ENCODE measurements at places on chromosomes 2 and 18.

DNA sequence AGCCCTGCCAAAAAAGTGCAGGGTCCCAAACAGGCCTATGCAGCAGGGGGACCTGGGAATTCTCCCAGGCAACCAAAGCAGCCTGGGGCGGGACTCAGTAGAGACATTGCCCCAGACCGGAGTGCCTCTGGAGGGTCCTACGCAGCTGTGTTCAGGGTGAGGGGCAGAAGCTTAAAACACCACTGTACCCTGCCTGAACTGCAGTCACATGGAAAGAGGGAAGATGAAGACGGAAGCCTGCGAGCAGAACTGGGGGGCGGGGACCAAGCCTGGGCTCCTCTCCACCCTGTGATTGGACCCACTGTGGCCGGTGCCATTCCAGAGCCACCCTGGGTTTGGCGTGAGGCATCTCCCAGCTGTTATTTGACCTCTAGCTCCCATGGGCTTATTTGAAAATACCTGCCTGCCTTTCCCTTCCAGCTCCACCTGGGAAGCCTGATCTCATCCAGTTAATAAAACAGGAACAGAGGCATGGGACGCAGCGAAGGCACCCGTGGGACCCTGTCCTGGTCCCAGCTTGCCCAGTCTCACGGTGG, 183.1 kb downstream of the SMAD2 start:
- DNase-seq, result no peak

GRCh38 chr2:85457043-85457442, 38.5 kb downstream of the SH2D6 start:
- no peak for DNase-seq

DNA sequence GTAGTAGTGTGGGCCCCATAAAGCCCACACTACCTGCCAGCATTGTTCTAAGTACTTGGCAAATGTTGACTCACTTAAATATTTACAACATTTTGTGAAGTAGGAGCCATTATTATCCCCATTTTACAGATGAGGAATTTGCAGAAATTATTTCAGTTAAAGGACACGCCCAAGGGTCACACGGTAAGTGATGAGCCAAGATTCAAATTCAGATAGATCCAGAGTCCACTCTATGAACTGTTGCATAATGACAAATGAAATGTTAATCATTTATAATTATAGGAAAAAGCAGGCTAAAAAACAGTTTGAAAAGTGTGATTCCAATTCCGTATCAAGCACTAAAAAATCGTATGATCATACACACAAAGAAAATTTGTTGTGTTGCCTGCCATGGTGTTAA, 108.4 kb downstream of the MDH1 start:
- no peak for DNase-seq

DNA sequence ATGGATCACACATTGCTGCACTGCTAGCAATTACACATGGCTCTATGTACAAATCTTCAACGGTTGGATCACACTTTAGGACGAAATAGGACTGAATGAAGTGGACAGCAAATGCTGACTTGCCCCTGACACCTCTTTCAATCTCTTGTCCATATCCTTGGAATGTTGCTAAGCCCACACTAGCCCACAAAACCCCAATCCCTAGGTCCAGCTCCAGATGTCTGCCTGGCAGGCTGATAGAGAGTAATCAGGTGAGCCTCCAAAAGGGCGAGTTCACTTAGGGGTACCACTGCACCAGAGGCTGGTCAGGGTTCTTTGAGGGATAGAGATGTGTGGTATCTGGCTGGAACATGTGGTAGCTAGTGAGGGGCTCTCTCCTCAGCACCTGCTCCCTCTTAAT, 18.5 kb upstream of the FHOD3 start:
- no peak for DNase-seq

GRCh38 chr2:81195017-81195773, 890.6 kb upstream of the LRRTM1 start:
- DNase-seq, result no peak

DNA sequence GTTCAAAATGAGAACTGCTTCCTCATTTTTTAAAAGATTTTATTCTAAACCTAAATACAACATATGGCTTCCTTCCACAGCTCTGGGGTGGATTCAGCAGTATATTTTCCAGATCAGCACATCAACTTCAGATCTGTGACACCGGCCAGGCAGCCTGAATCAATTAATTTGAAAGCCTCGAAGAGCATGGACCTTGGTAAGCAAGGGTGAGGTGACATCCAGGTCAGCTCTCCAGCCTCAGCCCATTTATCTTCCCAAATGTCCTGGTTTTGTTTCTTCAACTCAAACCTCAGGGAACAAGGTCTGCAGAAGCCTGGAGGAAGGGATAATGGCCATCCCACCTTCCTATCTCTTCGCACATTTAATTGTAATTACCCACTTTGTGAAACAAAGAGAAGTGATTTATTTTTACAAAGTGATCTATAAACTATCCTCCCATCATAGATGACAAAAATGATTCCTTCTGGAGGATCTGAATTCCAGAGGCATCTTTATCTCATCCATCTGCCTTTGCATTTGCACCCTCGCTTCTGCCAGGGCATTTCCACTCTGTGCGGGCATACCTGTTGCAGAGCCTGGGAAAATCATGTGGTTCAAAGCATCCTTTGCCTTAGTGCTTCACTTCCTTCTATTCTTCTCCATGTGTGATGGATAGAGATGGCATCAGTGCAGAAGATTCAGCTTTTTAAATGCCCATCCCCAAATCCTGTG, 489.0 kb upstream of the NRP2 start:
- no peak for DNase-seq

GRCh38 chr2:223041527-223042109, 10.4 kb upstream of the KCNE4 start:
- DNase-seq, result peak; percentile 49

DNA sequence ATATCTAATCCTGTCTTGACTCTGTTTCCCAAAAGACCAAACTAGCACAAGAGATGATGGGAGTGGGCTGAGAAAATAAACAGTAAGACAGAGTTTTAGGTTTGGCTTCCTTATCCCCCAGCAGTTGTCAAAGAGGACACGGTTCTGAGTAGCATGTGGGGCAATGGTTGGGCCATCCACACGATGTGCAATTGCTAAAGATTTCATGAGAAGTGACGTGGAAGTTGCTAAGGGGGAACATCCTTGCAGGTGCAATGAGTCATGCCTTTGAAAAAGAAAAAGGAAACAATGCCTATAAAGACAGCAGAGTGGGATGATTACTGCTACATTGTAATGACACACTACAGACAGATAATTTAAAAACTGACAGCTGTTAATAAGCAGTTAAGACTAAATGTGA, 1395.8 kb downstream of the LRP1B start:
- no peak for DNase-seq

- DNase-seq, result no peak
Measured at GRCh38 chr2:45700407-45701013, 49.0 kb downstream of the PRKCE start.

GRCh38 chr18:39840856-39841481, 2114.1 kb upstream of the PIK3C3 start:
- DNase-seq, result peak; percentile 34

Measured in right hindlimb (tissue), 1 donor.